Activated CD8-positive, alpha-beta memory T cell treated with anti-CD3 and anti-CD28 coated beads, Interleukin-2, amount 10 ng/mL, durations not matched to agents 7 days and 5 days (primary cell): ENCODE measurements at places on chromosomes 1 and 21. TPM values are rescaled to one million over a fixed set of nuclear protein-coding genes. Genes with fewer than 3 reads are reported as not detected.
A peak's percentile ranks its signal among the peaks of the same experiment; 100 is the strongest.

DNA sequence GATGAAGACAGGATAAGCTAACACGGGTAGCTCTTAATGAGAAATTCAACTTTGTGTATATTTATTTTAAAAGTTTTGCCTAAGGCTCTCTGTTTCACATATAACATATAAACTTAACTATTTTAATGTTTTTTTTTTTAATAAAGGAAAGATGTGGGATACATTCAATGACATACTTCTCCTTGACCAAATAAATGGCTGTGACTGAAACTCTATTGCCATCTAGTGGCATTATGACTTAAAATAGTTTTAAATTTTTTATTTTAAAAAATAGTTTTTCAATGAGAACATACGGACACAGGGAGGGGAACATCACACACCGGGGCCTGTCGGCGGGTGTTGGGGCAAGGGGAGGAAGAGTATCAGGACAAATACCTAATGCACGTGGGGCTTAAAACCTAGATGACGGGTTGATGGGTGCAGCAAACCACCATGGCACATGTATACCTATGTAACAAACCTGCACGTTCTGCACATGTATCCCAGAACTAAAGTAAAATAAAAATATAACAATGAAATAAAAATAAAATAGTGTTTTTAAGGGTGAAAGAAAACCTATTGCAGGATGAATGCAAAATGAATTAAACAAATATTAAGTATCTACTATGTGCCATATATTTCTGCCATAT lies 83.4 kb downstream of the LYST start:
- no peak overlapping the region for H3K27ac ChIP-seq
- H3K36me3 ChIP-seq = peaks cover 22% of the 10 kb centered on the region
- H3K4me3 ChIP-seq = no peak overlapping the region
- H3K4me1 ChIP-seq = no peaks in the 10 kb centered on the region
- no peak for DNase-seq
- H3K27me3 ChIP-seq = no peaks in the 10 kb centered on the region

GRCh38 chr1:11071463-11072215 lies 11.8 kb upstream of the SRM start:
- H3K27ac ChIP-seq = no peak overlapping the region
- peaks cover 67% of the 10 kb centered on the region for H3K36me3 ChIP-seq
- H3K4me1 ChIP-seq = peaks cover 23% of the 10 kb centered on the region
- H3K4me3 ChIP-seq = no peak overlapping the region
- no peak for DNase-seq

DNA sequence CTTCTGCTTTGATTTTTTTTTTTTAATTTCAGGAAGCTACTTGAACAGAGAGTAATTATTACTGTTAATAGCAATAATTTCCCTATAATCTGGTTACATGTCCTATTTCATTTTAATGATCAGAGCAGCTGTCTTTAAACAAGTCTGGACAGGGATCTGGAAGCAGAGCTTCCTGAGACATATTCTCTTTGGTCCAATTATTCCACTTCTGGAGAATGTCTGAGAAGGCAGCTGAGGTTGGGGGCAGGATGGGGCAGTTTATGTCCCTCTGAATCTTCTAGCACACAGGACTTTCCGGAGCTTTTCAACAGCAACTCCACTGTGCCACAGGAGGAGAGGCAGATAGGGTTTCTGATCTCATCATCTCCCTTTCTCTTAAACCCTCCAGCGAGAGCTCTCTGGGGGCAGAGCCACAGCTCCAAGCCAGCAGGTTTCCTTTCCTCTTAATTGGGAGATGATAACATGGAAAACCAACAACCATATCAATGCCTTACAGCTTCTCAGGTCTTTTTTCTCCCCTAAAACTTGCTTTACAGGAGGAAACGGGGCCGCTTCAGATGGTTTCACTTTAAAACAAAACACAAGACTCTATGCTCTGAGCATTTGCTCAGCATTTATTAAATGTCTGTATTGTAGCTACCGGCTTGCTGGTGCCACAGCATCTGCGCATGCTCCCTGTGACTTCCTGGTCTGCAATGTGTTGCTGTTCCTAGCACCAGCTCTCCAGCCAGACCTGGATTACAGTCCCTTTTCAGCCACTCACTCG lies 425.7 kb upstream of the USP24 start:
- no peaks in the 10 kb centered on the region for H3K27me3 ChIP-seq
- H3K27ac ChIP-seq = no peak overlapping the region
- H3K36me3 ChIP-seq = no peaks in the 10 kb centered on the region
- DNase-seq = no peak
- H3K4me1 ChIP-seq = no peaks in the 10 kb centered on the region

DNA sequence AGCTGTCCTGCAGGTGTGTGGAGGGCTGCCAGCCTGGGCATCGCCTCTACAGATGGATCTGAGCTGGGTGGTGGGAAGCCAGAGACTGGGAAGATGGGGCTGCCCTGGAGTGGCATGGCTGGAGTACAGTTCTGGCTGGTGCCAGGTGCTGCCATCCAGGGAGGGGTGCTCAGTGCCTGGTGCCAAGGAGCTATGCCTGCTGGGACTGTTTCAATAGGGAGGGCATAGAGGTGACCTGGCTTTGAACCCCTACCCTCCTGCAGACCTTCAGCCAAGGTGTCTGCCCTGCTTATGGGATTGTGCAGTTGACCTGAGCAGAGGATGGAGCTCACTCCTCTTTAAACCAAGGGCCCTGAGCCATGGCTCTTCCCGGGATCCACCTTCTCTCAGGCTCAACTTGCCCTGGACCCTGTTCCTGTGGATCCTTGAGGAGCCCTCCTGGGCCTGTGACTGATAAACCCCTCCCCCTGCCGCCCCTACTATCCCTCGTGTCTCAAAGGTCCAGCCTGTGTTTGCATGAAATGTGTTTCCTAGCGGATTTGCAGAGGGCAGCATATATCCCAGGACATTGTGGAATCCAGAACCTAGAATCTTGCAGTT lies 48.7 kb downstream of the PTPRU start:
- H3K4me1 ChIP-seq = no peaks in the 10 kb centered on the region
- H3K27ac ChIP-seq = no peak overlapping the region
- no peaks in the 10 kb centered on the region for H3K36me3 ChIP-seq
- DNase-seq = no peak
- no peak overlapping the region for H3K4me3 ChIP-seq

GRCh38 chr1:39105841-39106765 lies 80.0 kb downstream of the NDUFS5 start:
- H3K4me1 ChIP-seq = peaks cover 29% of the 10 kb centered on the region
- H3K4me3 ChIP-seq = peak overlapping the region; percentile 78
- H3K27me3 ChIP-seq = peaks cover 13% of the 10 kb centered on the region
- H3K27ac ChIP-seq = no peak overlapping the region

The CFH gene
- total RNA-seq = 13.3 TPM

The CD84 gene
- total RNA-seq = 29.9 TPM

The RIPK4 gene
- total RNA-seq = not detected

The CFHR3 gene
- not detected for total RNA-seq
